ENCODE measurements at places on chromosomes 11 and 22.

GRCh38 chr11:21414953-21415352, 745.6 kb downstream of the NELL1 start:
- no peak for DNase-seq

- DNase-seq, result no peak
Observed at GRCh38 chr22:19291218-19291579, 320 bp downstream of the CLTCL1 start.

GRCh38 chr22:45318558-45319323, 9.0 kb downstream of the FAM118A start:
- no peak for DNase-seq

- no peak for DNase-seq
Observed at GRCh38 chr22:35915477-35916013, 113.1 kb downstream of the RBFOX2 start.

- no peak for DNase-seq
Observed at GRCh38 chr11:47225552-47226400, 11.0 kb downstream of the DDB2 start.

GRCh38 chr22:49838771-49839717, 11.4 kb upstream of the BRD1 start:
- DNase-seq, result no peak

DNA sequence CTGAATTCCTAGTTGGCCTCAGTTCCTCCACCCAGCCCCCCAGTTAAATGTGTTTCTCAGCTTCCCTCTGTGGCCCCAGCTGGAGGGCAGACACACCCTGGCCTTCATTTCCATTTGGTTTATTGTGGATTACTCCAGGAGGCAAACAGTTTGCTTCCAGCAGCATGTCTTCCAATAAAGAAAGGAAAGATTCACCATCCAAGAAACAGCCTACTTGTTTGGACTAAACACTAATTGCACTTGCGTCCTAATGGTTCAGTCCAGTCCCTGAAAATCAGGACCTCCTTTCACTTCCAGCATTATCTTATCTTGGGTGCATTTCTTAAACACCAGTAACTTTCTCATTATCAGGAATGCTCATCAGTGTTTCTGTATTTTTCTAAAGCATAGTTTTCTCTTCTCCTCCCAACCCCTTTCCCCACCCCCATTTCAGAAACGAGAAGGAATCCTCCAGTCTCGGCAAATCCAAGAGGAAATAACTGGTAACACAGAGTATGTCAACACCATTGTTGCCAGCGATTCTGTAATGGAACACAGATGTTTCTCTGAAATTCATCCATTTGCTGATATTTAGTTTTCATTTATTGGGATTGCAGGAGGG, 130.9 kb downstream of the PARVA start:
- DNase-seq, result no peak

DNA sequence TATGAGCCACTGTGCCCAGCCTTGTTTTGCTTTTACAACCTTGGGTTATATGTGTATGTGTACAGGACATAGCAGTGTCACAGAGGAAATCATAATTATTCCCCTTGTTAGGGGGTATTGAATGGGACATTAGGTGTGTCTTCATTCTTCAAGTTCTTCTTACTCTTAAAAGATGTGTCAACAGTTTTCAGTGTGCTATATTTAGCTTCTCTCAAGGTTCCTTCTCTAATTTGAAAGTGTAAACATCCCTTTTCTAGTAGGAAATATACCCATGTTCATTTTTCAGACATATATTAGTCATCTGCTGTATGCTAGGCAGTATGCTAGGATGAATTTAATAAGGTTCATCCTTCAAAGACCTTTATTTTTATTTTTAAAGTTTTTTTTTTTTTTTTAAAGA, 17.1 kb downstream of the PCF11 start:
- no peak for DNase-seq
